Ureter (tissue), 1 donor: ENCODE measurements at places on chromosomes 7 and 10.

DNA sequence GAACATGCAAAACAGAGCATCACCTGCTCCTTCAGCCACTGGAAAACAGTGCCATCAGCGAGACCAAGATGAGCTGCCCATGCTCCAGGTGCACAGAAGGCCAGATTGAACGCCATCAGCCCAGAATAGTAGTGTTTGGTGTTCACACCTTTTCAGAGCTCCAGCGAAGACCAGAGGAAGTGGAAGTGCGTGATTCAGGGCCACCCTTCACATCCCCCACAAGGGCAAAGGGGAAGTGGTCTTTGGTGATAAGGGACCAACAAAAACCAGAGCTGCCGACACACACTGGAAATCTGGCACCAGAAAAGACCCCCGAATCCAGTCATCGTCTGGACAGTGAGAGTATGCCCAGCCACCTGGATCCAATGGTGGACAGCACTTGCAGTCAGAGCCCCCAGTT is 29.5 kb upstream of the TMEM72 start:
- DNase-seq = no peak

DNA sequence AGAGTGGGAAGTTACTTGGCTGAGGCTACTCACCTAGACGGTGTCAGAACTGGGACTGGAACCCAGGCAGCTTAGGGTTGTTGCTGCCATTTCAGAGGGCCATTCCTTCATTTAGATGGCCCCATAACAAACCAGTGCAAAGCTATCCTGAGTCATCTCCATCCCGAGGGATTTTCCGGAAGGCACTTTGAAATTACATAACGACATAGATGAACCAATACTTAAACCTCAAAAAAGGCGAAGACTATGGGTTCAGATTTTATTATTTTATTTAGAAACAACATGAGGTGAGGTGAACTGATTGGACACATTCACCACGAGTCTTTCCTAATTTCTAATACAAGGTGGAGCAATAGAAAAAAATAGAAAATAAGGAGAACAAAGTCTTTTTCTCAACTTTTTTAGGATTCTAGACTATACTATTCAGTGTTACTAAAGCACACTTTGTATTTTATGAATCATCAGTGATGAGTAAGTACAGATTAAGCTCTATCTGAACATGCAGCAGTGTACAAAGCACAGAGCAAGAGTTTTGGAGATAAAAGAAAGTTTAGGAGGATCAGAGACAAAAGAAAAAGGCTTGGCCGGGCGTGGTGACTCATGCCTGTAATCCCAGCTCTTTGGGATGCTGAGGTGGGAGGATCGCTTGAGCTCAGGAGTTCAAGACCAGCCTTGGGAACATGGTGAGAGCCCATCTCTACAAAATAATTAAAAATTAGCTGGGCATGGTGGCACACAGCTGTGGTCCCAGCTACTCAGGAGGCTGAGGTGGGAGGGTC is 79.5 kb upstream of the SVIL start:
- no peak for DNase-seq

GRCh38 chr7:1733206-1733907 is 63.3 kb downstream of the ELFN1 start:
- DNase-seq = no peak

GRCh38 chr7:74272305-74273038 is 16.7 kb upstream of the CLIP2 start:
- DNase-seq = peak; percentile 61

- DNase-seq = no peak
Measured at GRCh38 chr10:21744223-21744622, 210.2 kb downstream of the MLLT10 start.

GRCh38 chr7:78141522-78142281 is 343.1 kb downstream of the PHTF2 start:
- no peak for DNase-seq

GRCh38 chr10:72784551-72785351 is 92.8 kb downstream of the MCU start:
- no peak for DNase-seq

GRCh38 chr7:157129200-157129599 is 9.5 kb upstream of the UBE3C start:
- DNase-seq = no peak

DNA sequence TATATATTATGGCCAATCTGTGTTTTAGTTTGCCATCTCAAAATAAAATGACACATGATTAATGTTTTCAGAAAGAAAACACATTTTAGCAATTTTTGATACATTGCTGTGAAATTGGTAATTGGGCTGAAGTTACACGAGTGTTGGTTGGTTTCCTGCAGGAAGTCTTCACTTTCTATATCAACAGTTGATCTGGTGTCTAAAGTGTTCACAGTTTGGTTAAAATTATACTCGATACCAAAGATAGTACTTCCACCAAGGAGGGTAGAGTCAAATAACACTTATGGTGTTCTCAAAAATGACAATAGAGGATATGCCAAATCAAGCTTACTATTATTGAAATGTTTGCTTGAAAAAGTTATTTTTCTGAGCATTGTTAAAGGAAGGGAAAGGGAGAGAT is 120.3 kb upstream of the GLCCI1 start:
- no peak for DNase-seq

GRCh38 chr10:125005312-125006187 is 63.6 kb downstream of the ZRANB1 start:
- no peak for DNase-seq

GRCh38 chr7:116526897-116527296 is 2.1 kb downstream of the CAV1 start:
- no peak for DNase-seq

GRCh38 chr7:92633211-92633906 is 43.2 kb upstream of the FAM133B start:
- DNase-seq = no peak

GRCh38 chr10:28728366-28728765 is 51.0 kb downstream of the BAMBI start:
- no peak for DNase-seq

DNA sequence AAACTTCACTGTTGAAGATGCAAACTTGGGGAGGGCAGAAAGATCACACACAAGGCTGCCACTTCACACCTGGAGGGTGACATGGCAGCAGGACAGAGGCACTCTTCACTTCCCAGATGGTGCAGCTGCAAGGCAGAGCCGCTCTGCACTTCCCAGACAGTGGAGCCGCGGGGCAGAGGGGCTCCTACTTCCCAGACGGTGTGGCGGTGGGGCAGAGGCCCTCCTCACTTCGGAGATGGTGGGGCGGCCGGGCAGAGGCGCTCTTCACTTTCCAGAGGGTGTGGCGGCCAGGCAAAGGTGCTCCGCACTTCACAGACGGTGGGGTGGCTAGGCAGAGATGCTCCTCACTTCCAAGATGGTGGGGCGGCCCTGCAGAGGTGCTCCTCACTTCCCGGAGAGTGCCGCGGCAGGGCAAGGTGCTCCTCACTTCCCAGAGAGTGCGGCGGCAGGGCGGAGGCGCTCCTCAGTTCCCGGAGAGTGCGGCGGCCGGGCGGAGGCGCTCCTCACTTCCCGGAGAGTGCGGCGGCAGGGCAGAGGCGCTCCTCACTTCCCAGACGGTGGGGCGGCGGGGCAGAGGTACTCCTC is 58.3 kb upstream of the PPP1R9A start:
- no peak for DNase-seq

DNA sequence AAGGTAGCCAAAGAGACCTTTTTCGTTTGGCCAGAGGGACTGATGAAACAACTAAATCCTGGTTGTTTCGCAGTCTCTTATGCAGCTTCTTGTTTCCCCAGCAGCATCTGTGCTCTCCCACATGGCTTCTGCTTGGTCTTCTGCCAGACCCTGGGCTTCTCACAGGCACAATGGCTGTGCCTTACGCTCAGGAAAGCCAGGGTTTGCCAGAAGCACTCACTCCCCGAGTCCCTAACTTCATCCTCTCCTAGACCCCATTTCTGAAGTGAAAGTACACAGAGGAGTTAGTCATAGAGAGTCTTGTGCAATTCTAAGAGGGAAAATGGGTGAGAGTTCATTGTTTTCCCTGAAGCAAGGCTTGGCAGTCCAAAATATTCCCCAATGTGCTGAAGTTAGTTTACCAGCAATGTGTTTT is 121.7 kb downstream of the EVX1 start:
- peak; percentile 63 for DNase-seq

DNA sequence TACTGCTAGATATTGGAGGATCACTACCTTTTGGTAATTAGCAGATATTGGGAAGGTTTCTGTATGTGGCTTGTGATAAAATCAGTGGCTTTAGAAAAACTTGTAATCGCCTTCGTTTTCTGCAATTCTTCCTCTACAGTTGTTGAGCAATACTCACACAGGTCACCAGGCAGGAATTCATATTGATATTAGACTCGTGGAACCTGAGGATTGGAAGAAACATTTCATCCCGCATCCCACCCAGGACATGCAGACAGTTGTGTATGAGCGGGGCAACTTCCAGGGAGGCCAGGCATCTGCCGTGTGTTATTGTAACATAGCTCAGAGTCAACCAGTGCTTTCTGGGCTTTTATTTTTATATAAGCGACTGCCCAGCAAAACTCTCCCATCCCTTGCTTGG is 821.3 kb downstream of the LRMDA start:
- no peak for DNase-seq

DNA sequence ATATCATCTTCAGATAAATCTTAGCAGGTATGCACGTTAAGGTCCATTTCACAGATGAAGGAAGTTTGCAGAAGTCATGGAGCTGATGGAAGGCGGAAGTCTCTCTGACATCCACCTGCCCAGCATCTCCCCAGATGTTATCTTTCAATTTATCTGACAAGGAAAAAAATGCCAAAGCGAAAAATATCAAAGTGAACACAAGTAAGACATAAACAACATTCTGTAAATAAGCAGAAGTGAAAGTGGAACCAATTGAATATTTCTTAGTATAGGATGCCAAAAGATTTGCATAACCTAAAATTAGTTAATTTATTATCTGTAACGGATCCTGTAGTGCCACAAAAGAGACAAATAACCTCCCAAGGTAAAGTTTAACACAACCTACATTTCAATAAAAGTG is 73.6 kb upstream of the NEBL start:
- no peak for DNase-seq

GRCh38 chr7:33418251-33418701 is 288.9 kb downstream of the BBS9 start:
- no peak for DNase-seq

- DNase-seq = no peak
Measured at GRCh38 chr7:159022238-159022993, 122.3 kb downstream of the VIPR2 start.

- DNase-seq = no peak
Measured at GRCh38 chr10:87942884-87943527, 79.6 kb downstream of the PTEN start.

GRCh38 chr7:158406801-158407200 is 180.8 kb downstream of the PTPRN2 start:
- no peak for DNase-seq

DNA sequence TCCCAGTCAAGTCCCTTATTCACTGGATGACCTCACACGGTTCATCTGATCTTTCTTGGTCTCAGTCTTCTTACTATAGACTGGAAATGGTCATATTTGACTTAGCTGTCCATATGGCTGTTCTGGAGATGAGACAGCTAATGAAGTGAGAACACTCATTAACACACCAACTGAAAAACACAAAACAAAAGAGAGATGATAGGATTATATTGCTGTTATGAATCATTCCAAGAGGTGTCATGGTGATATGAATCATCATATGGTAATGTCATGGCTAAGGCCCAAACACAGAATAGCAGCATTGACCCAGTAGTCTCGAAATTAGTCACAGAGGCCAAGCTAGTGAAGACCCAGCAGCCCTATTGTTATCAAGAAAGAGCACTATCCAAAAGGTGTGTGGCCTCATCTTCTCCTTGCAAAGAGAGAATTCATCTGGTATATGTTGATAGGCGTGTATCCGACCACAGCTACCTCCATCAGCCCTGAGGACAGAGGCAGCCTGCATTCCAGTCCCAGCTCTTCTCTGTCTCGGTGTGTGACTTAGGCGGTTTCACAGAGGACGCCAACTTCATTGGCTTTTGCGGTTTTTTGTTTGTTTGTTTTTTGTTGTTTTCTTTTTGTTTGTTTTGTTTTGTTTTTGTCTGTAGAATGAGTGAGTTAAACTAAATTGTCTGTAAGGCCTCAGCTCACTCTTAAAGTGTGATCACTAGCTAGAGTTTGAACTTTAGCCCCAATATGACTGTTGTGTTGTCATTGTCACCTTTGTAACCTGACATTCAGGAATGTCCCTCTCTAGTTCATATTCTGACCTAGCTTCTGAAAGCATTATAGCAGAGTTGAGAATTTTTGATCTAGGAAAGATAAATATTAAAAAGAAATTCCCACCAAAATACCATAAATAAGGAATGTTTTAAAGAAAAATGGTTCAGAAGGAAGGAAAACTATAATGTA is 97.4 kb upstream of the PDCD4 start:
- no peak for DNase-seq

DNA sequence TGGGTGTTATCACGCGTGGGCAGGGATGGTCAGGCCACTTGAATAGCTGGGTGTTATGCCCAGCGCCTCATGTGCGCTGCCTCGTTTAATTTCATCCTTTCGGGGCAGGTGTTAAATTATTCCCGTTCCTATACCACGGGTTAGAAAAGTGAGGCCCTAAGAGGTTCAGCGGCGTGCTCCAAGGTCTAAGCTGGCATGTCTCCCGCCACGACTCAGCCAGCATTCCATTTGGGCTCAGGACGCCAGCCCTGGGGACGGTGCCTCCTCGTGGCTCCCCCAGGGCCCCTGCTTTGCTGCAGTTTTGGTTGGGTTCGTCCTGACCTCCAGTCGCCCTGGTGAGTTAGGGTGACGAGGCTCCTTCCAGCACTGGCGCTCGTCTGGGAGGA is 124.5 kb downstream of the TRRAP start:
- DNase-seq = peak; percentile 23

GRCh38 chr7:140600341-140600740 is 40.3 kb downstream of the DENND2A start:
- DNase-seq = no peak

- no peak for DNase-seq
Measured at GRCh38 chr10:126736142-126736541, 65.6 kb upstream of the C10orf90 start.

- no peak for DNase-seq
Measured at GRCh38 chr7:128197589-128197988, 43.5 kb upstream of the LEP start.

DNA sequence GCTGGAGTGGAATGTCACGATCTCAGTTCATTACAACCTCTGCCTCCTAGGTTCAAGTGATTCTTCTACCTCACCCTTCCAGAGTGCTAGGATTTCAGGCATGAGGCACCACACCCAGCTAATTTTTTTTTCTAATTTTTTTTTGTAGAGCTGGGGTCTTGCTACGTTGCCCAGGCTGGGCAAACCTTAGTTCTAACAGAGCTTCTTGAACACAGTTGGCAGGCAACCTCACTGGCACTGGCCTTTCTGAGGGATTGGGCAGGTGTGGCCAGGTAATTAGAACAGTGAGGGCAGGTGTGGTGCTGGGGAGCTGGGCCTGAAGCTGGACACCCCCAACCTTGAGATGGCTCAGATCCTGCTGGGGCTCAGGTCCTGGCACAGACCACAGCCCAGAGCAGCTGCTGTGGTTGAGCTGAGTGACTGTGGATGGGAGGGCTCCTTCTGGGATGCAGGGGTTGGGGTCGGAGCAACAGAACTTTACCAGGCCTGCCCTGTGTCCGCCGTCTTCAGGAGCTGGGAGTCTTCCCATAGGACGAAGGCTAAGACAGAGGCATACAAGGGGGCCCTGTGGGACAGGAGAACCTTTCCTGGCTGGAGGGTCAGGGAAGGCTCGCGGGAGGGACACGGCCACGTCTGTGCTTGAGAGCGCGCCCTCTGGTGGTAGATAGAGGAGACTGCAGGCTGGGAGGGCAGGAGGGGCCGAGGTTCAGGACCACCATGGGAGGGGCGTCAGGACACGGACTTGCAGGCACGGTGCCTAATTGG is 48.2 kb downstream of the COL26A1 start:
- no peak for DNase-seq

- no peak for DNase-seq
Measured at GRCh38 chr7:94656925-94657731, 1.2 kb upstream of the SGCE start.

- DNase-seq = no peak
Measured at GRCh38 chr7:95865716-95866371, 93.5 kb downstream of the DYNC1I1 start.
